ENCODE measurements at places on chromosomes 12 and 14.

DNA sequence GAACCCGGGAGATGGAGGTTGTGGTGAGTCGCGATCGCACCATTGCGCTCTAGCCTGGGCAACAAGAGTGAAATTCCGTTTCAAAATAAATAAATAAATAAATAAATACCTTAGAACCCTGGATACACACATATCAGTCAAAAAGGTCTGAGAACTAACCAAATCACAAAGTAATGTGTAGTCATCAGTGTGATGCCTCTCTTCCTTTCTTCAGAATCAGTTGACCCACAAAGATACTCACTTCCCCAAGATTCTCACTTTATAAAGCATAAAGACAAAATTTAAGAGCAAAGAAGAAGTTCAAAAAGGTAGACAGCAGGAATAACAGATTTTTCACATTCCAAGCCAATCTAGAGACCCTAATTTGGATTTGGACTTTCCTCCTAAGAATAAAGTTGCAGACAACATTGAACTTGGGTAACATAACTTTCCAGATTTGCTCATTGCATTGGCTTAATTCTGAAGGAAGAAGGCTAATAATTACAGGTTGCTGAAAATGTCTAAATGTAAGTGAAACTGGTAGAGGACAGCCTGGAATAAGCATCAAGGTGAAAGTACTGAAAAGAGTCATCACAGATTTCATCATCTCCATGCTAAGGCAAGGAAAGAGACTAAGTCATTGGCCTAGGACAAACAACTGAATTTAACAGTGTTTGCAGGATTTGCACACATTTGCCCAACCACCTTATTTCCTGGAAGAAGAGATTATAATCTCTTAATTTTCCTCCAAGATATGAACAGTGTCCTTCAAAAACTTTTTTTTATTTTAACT lies 17.4 kb downstream of the TMED10 start:
- no peak for DNase-seq

GRCh38 chr12:54160089-54160488 lies 28.7 kb downstream of the SMUG1 start:
- no peak for DNase-seq

DNA sequence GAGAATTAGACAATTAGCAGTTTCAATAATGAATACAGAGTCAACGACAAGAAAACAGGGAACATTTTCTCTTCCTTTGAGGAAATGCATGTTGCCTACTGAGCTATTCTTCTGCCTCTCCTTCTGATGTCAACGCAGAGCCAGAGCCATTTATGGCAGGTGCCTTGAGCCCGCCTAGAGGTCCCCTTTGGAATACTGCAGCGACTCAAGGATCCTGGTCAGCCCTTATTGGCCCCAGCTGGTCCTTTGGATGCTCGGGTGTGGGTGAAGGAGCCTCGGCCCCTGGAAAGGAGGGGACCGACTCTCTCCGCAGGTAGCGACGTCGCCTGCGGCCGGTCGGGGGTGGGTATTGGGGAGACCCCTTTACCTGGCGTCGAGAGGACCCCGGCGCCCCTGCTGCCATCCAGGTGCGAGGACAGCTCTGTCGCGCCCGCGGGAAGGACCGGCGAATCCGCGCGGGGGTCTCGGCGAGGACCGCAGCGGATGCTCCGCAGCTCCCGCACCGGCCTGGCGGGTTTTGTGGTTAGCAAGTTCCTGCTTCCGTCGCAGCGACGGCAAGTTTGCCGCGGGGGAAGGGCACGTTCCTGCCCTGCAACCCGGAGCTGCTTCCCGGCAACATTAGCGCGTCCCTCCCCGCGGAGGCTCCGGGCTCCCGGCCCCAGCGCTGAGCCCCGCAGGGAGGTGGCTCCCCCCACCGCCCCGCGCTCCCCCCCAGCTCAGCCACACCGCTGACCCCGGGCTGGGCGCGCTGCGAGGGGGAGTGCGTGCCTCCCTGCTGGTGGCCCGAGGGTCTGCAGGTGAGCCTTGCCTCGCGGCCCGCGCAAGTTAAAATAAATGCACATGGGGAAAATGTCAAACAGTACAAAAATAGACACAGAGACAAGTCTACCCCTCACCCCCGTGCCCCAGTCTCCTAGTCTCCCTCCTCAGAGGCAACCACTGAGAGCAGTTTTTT lies at the start of gene MANSC1:
Gene MANSC1, minus strand, starts transcription at position 532 of the 955 bp plus-strand sequence. CDS start 6,928 bp downstream, outside the sequence.
- peak; percentile 4 for DNase-seq

DNA sequence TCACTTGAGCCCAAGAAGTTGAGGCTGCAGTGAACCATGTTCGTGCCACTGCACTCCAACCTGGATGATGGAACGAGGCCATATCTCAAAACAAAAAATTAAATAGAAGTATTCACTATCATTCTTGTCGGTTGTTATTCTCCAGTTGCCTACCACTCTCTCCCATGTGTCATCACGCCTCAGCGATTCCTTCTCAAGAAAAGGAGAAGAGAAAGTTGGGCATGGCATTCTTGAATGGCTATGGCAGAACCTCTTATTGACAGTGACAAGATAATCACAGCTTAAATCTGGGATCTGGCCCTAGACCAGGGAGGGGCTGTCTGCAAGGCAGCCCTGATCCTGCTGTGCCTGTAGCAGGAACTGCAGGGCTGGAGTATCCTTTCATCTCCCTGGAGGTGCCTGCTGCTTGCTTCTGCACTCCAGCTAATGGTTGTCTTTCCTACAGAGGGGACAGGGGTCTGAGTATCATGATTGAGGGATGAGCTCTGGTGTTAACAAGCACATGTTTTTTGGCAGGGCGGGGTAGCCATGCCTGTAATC lies 12.8 kb upstream of the MLEC start:
- DNase-seq: no peak

DNA sequence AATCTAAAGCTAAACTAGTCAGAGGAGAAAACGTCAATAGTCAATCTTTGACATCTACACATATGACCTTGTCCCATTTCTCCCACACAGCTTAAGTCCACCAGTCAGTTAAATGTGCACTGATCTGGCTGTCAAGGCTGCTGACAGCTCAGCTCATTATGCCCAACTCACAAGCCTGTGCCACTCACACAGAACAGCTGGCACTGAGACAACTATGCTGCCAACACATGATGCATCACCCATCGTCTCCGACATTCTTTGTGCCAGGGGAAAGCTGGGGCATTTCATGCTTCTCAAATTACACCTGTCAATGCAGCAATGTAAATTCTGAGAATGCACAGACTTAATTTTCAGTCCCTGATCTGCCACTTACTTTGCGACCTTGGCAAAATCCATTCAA lies 25.3 kb downstream of the GNS start:
- DNase-seq: peak; percentile 68

DNA sequence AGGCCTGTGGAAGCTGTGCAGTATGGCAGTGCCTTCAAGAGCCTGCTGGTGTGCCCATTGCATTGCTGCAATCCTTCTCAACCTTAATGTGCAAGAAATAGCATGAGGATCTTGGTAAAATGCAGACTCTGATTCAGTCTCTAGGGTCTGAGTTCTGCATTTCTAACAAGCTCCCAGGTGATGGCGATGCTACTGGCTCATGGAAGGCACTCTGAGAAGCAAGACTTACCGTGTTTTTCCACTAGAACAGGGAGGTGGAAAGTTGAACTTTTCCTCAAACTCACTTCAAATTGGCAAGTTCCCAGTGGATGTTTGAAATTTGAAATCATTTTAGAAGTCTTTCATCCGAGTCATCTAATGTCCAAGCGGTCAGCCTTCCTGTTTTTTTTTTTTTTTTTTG lies 55.5 kb downstream of the MYRFL start:
- no peak for DNase-seq

DNA sequence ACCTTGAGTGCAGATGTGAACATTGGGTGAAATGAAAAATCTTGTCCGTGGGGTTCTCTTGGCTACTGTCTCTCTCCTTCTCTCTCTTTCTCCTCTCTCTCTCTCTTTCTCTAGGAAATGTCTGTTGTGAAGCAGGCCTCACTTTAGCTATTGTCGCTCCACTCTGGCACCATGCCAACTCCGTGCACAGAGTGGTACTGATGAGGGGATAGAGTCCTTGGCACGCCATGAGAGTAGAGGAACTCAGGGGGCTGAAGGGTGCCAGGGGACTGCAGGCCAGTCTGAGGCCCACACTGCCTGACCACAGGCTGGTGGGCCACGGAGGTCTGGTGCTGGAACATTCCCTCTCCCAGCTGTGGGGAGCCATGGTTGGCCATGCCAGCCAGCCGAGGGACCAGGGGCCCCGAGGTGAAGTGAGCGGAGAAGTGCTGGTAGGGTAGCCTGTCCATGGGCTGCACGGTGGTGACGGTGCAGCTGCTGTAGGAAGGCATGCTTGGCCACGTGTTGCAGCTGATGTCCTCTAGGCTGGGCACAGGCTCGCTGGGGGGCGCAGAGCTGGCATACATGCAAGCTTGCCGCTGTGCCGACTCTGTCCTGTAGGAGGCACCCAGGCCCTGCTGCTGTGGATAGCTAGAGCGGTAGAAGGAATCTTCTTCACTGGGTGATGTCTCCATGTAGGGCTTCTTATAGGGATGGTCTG lies 50.4 kb downstream of the TBX5 start:
- DNase-seq: no peak

GRCh38 chr12:122499991-122500684 lies 594 bp downstream of the ZCCHC8 start:
- no peak for DNase-seq

GRCh38 chr14:51109651-51110050 lies 14.7 kb upstream of the TRIM9 start:
- no peak for DNase-seq

DNA sequence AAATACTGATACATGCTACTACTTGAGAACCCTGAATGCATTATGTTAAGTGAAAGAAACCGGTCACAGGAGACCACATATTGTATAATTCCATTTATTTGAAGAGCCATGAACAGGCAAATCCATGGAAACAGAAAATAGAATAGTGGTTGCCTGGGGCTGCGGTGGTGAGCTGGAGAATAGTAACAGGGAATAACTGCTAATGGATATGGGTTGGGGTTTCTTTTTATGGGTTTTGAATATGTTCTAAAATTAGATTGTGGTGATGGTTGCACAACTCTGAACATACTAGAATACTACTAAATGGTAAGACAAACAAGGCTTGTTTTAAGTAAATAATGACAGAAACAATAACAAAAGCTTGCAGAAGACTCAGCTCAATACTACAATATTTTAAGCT lies 293.0 kb downstream of the BTG1 start:
- DNase-seq: no peak

DNA sequence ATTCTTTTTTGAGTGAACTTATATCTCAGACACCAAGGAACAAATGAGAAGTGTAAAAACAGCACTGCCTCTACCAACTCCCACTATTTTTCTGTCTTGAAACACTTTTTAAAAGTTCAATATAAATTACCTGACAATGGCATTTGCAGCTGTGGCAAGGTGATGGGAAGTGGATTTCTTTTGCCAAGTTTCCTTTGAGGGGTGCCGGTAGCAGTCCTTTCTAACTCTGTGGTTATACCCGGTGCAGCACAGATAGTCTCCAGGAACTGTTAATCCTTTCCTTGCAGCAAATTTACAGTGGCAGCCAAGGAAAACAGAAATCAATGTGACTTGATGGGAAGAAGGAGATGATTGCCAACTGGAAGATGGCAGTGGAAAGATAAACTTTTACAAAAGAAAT lies 243.7 kb downstream of the BCAT1 start:
- DNase-seq: no peak

DNA sequence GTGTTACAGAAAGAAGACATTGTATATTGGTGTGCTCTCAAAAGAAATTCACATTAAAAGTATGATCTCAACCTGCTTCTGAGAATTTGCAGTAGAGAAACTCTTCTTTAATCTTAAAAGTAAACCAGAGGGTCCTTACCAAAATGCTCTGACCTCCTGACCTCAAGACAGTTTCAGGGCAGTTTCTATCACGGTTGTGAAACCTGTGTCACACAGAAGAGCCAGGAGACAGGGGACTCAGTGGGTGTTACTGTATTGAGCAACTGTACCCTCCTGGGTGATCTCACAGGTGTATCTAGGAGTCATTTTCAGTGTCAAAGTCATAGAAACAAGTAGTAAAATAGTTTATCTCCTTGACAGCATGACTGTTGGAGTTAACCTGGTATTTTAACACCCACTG lies 178.0 kb downstream of the GRIP1 start:
- DNase-seq: no peak

DNA sequence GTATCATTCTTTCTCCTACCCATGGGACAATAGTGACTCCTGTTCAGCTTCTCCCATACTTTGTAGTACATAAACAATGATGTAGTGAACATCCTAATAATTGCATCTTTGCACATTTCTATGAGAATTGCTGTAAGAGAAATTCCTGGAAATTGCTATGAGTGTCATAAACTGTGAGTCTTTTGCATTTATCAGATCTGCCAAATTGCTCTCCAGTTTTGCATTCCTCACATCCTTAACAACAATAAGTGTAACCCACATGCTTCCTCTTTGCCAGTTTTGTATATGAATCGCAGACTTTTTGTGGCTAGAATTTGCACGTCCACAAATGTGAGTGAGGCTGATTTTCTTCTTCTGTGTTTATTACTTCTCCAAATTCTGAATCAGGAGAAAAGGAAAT lies 124.0 kb upstream of the TBX5 start:
- DNase-seq: no peak

GRCh38 chr14:59208224-59208814 lies 19.9 kb downstream of the DAAM1 start:
- no peak for DNase-seq

DNA sequence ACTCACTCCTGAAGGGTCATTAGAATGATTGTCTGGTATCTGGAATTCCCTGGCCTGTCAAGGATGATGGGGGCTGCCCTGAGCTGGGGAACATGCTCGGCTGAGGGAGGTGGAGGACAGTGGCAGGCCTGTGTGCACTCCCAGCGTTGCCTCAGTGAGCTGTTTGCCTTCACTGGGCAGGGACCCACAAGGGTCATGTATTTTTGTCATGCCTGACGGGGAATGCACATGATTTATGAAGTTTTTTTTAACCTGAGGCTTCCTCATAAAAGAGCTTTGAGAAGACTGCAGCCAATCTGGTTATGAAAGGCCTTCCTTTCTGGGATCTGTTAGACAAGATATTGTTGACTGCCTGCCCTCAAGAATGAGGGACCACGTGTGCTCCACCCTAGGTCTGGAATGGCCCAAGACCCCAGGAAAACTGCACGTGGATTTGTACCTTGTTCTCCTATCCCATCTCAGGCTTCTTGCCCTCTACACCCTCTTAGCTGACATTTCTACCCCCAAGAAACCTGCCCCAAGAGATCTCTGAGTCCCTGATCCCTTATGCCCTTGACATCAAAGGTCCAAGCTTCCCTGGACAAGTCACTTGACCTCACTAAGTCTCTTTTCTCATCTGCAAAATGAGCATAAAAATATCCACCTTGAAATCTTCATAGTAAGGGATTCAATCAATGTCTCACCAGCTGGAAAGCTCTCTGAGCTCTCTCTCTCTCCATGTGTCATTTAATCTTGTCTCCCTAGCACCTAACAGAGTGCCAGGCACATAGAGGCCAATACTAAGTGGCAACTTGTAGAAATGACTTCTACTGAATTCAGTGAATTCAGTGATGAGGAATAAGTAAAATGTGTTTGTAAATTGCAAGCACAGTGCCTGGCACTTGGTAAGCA lies 24.5 kb upstream of the COL2A1 start:
- DNase-seq: no peak

GRCh38 chr12:26401874-26402273 lies 206.5 kb downstream of the SSPN start:
- DNase-seq: no peak

- peak; percentile 80 for DNase-seq
These were observed 586 bp downstream of the TTC6 start for GRCh38 chr14:37595809-37596621.

DNA sequence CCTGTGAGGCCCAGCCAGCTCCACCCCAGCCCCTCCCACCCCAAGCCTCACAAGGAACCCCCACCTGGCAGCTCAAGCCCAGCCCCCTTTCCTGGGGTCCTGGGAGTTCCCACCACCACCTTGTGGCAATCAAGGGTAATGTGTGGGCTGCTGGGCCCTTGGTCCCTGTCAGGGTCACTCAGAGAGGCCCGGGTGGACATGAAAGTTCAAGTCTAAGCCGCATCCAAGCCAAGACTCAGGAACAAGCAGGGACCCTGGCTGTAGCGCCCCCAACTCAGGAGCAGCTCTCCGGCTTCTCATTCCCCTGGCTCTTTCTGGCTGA lies 106.4 kb upstream of the C14orf180 start:
- DNase-seq: no peak
